ENCODE measurements at places on chromosomes 3 and 15.

DNA sequence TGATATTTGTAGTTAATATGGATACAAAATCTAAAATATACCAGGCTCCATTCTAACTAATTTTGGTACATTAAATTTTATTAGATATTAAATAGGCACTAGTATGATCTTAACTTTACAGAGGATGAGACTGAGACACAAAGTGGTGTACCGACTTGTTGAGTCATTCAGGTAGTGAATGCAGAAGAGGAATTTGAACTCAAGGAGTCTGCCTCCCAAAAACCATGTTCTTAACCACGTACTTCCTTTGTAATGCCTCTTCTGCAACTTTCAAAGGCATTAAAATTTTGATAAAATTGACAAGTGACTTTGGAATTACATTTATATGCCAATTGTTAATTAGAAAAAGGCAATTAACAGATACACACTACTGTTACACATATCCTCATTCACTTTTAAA is 61.8 kb downstream of the ZBBX start:
- H3K36me3 ChIP-seq: no peaks in the 10 kb centered on the region
- H3K4me3 ChIP-seq: no peak overlapping the region
- H3K27ac ChIP-seq: no peak overlapping the region
- H3K27me3 ChIP-seq: no peaks in the 10 kb centered on the region
- no peak for DNase-seq

DNA sequence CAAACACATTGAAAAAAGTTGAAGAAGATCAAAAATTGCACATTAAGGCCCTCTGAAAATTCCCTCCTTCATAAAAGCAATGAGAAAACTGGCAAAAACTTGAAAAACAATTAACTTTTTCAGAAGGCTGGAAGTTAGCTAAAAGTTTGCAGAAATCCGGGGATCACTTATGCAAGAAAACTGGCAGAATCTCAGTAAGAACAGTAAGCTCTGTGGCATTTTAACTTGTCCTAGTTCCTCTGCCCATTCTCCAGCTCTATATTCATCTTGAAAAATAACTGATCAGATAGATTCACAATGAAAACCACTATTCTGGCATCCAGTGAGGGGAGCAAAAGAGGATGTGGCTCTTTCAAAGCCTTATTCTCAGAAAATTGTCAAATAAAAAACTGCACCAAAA is 566.8 kb downstream of the NTRK3 start:
- peaks cover 11% of the 10 kb centered on the region for H3K4me1 ChIP-seq
- no peak for DNase-seq
- peak overlapping the region; percentile 54 for H3K4me3 ChIP-seq
- H3K27ac ChIP-seq: peak overlapping the region; percentile 73

DNA sequence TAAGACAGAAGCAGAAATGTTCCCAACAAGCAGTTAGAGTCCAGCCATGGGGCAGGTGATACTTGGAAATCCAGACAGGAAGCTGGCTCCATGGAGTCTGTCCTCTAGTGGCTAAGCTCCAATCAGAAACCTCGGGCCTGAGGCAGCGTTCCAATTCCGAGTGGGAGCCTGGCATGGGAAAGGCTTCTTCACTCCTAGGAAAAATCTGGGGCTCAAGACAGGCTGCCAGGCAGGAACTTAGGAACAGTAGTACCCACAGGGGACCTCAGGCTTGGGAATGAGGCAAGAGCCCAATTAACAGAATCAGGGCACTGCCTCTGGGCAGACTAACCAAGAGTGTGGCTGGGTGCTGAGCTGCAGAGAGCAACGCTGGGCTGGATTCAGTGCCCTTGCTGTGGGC is 6.2 kb upstream of the ATP13A4 start:
- no peaks in the 10 kb centered on the region for H3K36me3 ChIP-seq
- peaks cover 2% of the 10 kb centered on the region for H3K4me1 ChIP-seq
- no peak for DNase-seq
- H3K27me3 ChIP-seq: no peaks in the 10 kb centered on the region
- H3K4me3 ChIP-seq: no peak overlapping the region

GRCh38 chr3:68787106-68787626 is 145.2 kb downstream of the TAFA4 start:
- H3K4me1 ChIP-seq: no peaks in the 10 kb centered on the region
- no peak overlapping the region for H3K27ac ChIP-seq
- H3K27me3 ChIP-seq: no peaks in the 10 kb centered on the region
- no peak for DNase-seq
- no peaks in the 10 kb centered on the region for H3K36me3 ChIP-seq

DNA sequence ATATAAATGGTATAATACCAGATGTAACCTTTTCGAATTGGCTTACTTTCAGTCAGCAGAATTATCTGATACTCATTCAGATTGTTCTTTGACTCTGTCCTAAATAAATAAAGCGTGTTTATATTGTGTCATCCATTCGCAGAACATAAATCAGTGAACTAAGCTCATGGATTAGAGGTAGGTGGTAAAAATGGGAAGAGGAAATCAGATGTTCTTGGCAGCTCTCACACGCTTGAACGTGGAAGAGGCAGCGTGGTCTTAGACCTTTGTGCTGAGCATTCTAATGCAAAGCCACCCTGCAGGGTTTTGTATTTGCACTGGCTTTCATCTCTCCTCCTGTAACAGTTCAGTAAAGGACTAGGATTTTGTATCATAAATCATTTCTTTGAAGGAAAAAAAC is 441.4 kb downstream of the GABRG3 start:
- H3K36me3 ChIP-seq: no peaks in the 10 kb centered on the region
- no peak overlapping the region for H3K4me3 ChIP-seq
- H3K4me1 ChIP-seq: no peaks in the 10 kb centered on the region

- H3K4me3 ChIP-seq: no peak overlapping the region
- H3K27ac ChIP-seq: no peak overlapping the region
- DNase-seq: no peak
- no peaks in the 10 kb centered on the region for H3K4me1 ChIP-seq
- H3K27me3 ChIP-seq: peaks cover 26% of the 10 kb centered on the region
- no peaks in the 10 kb centered on the region for H3K36me3 ChIP-seq
Measured at GRCh38 chr3:86993704-86994103, 2.8 kb upstream of the VGLL3 start.

- H3K36me3 ChIP-seq: no peaks in the 10 kb centered on the region
- H3K4me3 ChIP-seq: no peak overlapping the region
- H3K4me1 ChIP-seq: peaks cover 7% of the 10 kb centered on the region
- H3K27me3 ChIP-seq: peaks cover 7% of the 10 kb centered on the region
- no peak for DNase-seq
Measured at GRCh38 chr3:136067211-136067610, 101.7 kb downstream of the PPP2R3A start.

DNA sequence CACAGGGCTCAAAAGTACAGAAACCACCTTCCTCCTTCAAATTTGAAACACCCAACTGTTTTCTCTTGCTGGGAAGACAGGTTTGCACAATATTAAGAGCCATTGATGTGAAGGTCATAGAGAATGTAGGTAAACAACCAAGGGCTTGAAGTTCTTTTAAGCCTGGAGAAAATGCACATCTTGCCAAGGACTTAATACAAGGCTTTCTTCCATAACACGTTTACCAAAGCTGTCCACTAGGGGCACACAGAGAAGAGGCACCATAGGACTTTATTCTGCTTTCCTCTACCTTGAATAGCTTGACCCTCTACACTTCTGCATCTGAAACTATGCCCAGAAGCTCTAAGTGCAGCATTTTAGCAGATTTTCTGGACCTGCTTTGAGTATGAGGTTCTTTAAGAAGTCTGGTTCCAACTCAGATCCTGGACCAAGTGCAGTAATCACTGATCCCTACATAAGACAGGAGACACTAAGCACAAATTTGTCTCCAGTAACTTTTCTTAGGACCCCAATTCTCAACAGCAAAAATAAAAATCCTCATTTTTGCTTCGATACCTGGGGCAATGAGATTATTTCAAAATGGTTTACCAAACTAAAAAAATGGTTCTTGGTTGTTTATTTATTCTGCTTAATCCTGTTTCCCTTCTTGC is 138.0 kb downstream of the FBN1 start:
- peaks cover 2% of the 10 kb centered on the region for H3K27me3 ChIP-seq
- no peaks in the 10 kb centered on the region for H3K36me3 ChIP-seq
- H3K27ac ChIP-seq: no peak overlapping the region
- no peak overlapping the region for H3K4me3 ChIP-seq
- no peak for DNase-seq

DNA sequence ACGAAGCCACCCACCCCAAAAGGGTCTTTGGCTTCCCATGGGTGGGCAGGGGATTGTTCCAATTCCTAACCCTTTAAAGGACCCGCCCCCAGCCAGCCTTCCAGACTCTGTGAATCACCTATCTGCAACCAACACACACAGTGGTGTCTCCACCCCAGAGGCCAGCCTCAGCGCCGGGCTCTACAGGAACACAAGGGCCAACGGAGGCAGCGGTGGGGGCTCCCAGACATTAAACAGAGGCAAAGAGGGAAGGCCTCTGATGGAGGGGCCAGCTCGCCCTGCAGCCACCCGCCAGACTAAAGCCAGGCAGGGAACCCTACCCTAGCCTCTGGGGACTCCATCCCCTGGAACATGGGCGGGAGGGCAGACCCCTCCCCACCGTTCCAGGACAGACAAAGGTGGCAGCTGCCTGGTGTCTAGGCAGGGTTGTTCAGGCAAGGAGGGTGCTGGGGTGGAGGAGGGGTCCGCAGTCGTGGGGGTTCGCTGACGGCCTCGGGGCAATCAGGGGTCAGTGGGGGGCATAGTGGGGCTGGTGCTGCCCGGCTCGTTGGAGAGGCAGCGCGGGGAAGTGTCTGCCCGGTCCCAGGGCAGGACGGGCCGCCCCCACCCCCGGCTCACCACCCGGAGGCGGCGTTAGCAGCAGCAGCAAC is 448 bp downstream of the SHISA5 start:
- peak overlapping the region; percentile 74 for H3K4me3 ChIP-seq
- H3K27me3 ChIP-seq: no peaks in the 10 kb centered on the region
- peak; percentile 39 for DNase-seq
- peaks cover 48% of the 10 kb centered on the region for H3K4me1 ChIP-seq
- peak overlapping the region; percentile 84 for H3K27ac ChIP-seq

DNA sequence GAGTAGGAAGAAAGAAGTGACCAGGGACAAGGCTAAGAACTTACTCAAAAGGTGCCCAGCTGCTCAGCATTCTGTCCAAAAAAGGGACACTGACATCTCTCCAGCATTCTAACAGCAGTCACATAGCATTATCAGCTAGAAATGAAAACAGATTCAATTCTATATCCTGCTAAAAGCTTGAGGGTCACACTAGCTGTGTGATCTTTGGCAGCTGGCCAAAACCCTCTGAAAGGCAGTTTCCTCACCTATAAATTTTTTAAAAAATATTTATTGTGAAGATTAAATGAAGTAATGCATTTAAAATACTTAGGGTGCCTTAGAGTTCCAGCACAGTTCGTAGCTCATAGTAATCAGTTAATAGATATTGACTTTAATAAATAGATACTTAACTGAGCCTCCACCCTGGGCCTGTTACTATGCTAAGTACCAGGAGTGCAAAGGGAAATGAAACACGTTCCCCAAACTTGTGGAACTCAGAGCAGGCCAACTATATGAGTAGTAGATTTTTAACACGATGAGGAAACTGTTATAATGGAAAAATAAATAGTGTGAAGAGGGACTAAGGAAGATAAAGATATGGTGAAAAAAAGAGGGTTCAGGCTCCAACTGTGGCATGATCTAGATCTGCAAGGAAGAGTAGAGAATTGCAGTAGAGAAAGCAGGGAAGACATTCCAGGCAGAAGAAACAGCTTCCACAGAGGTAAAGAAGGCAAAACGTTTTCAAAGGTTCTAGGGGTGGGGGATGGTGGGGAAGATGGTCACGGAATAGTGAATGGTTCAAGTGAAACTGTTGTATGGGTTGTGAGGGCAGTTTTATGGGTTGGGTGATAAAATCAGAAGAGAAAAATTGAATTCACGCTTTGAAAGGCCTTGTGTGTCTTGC is 11.4 kb downstream of the CD86 start:
- peaks cover 20% of the 10 kb centered on the region for H3K27me3 ChIP-seq
- H3K36me3 ChIP-seq: no peaks in the 10 kb centered on the region
- no peak overlapping the region for H3K27ac ChIP-seq
- no peak overlapping the region for H3K4me3 ChIP-seq
- no peaks in the 10 kb centered on the region for H3K4me1 ChIP-seq

GRCh38 chr3:99579246-99579645 is 59.1 kb upstream of the COL8A1 start:
- no peak overlapping the region for H3K4me3 ChIP-seq
- DNase-seq: no peak

DNA sequence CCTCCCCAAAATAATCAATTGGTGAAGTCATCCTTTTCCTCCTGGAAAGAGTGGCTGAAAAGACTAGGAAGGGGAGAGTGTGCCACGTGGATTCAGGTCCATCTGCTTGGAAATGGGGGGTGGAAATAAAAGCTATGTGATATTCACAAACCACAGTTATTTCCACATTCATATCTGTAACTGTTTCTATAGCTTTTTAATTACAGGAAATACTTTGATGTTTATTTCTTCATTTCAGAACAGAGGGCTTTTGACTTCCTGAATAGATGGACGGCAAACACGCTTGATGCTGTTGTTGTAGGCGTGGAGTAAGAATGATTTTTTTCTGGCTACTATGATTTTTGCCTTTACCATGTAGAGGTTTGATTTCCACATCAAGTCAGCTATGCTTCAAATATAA is 10.1 kb downstream of the AADACL2 start:
- no peak overlapping the region for H3K4me3 ChIP-seq
- H3K4me1 ChIP-seq: no peaks in the 10 kb centered on the region
- H3K27ac ChIP-seq: no peak overlapping the region
- no peak for DNase-seq
- no peaks in the 10 kb centered on the region for H3K36me3 ChIP-seq
- H3K27me3 ChIP-seq: no peaks in the 10 kb centered on the region

DNA sequence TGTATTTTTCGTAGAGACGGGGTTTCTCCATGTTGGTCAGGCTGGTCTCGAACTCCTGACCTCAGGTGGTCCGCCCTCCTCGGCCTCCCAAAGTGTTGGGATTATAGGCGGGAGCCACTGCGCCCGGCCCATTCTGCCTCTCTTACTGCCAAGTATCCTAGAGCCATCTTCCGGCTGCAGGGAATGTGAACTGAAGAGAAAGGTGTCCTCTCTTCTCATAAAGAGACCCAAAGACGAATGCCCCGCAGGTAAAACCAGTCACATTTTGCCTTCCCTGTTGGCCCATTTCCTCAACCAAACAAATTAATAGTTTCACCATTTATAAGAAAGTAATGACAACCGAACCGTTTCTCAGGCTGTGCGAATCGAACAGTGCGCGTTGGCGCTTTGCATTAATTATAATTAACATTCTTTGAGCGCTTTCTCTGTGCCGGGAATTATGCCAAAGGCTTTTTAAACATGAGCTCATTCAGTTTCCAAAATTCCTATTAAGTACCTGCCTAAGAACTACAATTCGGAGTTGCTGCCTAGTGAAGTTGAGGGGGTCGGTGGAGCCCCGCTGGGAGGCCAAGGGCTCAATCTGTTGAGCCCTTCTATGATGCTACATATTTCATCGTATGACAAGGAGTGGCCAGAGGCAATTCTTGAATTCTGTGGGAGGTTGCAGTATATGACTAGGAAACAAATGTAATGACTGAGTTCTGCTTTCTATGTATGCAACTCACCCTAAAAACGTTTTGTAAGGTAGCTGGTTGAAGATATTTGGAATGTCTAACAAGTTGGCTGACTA is 819 bp upstream of the RPL24 start:
- peaks cover 24% of the 10 kb centered on the region for H3K4me1 ChIP-seq
- no peak for DNase-seq
- peaks cover 13% of the 10 kb centered on the region for H3K36me3 ChIP-seq
- H3K27me3 ChIP-seq: no peaks in the 10 kb centered on the region
- peak overlapping the region; percentile 99 for H3K27ac ChIP-seq

GRCh38 chr3:173465112-173465511 is 67.6 kb downstream of the NLGN1 start:
- no peaks in the 10 kb centered on the region for H3K27me3 ChIP-seq
- DNase-seq: no peak
- H3K4me3 ChIP-seq: no peak overlapping the region
- no peak overlapping the region for H3K27ac ChIP-seq
- H3K36me3 ChIP-seq: no peaks in the 10 kb centered on the region

Data from activated naive CD8-positive, alpha-beta T cell treated with anti-CD3 and anti-CD28 coated beads, Interleukin-2, amount 10 ng/mL, durations not matched to agents 7 days and 5 days (primary cell).